ENCODE measurements at places on chromosomes 4 and X.

DNA sequence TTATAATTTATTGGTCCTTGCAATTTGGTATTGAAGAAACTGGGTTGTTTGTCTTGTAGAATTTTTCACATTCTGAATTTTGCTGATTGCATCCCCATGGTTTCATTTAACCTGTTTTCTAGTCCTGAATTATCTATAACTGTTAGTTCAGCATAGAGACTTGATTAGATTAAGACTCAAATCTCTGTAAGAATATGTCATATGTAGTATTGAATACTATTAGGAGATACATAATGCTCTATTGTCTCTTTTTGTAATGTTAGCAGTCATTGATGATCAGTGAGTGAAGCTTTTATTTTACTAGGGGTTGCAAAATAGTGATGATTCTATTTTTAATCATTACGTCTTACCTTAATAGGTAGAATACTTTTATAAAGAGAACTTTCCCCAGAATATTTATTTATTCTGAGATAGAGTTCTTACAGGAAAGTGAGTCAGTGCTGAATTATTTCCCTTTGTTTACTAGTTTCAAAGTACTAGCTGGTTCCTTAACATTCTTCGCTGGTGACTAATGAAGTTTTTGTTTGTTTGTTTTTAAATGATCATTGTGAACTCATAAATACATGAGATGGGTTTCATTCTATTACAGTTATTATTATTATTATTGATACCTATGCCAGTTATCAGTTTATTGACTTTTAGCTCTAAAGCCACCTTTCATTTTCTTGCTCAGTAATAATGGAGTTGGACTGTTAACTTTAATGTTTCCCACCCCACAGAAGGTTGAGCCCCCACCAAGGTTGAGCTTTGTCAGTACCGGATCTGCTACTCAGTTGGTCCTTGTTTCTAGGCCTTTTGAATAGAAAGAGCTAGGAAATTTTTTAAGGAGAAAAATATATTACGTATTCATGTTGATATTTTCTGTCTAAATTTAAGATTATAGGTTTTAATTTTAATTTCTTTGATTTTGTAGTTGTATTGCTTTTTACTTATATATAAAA is 102.3 kb downstream of the LARP1B start:
- peak; percentile 1 for DNase-seq

- DNase-seq, result peak; percentile 11
These were observed 129.5 kb downstream of the LARP7 start for GRCh38 chr4:112766422-112766821.

DNA sequence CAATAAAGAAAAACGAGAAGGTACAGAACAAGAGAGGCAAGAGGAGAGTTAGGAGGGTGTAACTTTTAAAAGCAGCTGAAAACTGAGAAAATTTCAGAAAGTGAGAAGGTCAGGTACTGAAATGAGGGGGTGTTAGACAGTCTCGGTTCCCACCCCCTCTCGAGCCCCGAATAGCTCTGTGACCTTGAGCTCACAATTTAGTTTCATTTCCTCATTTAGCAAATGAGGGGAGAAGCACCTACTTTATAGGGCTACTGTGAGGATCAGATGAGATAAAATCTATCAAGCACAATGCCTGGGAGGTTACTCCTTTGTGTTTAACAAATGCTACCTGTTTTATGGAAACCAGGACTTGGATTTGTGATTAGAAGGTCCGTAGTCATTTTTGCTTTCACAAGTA is 4.9 kb downstream of the UGT8 start:
- DNase-seq, result no peak

- DNase-seq, result no peak
These were observed 17.8 kb upstream of the ZNF827 start for GRCh38 chr4:145956288-145956890.

DNA sequence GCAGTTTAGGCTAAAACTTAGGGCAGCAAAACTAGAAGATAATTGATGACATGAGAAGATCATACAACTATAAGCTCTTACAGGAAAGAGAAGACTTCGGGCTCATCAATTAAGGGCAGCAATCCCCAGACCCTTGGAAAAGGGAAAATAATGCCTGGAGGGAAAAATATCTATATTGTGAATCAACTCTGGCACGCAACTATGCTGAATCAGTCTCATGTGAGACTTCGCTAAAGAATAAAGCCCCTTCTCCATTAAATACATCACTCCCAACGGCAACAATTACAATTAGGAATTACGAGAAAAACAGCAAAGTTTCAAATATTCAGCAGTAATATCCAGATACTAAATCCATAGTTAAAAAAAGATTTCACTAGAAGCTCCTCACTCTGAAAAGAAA is 2016.8 kb upstream of the IGFBP7 start:
- no peak for DNase-seq

GRCh38 chr4:151709587-151709986 is 51.2 kb downstream of the GATB start:
- no peak for DNase-seq

DNA sequence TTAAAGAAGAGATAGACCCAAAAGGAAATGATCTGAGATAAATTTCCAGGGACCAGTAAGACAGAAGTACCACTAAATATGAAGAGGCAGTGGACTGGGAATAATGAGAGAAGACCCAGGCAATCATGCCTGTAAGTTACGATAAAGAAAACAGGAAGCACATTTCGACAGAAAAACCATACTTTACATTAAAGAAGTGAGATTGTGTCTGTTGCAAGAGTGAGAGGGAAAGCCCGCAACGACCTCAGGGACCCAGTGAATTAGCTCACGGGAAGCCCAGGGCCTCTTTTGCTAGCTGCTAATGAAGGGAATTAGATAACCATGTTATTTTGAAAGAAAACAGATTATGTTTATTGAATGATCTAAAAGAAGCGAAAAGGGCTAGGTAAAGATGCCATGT is 28.9 kb upstream of the ACSL1 start:
- DNase-seq, result no peak

GRCh38 chrX:106437407-106437806 is 174.4 kb upstream of the RADX start:
- no peak for DNase-seq

DNA sequence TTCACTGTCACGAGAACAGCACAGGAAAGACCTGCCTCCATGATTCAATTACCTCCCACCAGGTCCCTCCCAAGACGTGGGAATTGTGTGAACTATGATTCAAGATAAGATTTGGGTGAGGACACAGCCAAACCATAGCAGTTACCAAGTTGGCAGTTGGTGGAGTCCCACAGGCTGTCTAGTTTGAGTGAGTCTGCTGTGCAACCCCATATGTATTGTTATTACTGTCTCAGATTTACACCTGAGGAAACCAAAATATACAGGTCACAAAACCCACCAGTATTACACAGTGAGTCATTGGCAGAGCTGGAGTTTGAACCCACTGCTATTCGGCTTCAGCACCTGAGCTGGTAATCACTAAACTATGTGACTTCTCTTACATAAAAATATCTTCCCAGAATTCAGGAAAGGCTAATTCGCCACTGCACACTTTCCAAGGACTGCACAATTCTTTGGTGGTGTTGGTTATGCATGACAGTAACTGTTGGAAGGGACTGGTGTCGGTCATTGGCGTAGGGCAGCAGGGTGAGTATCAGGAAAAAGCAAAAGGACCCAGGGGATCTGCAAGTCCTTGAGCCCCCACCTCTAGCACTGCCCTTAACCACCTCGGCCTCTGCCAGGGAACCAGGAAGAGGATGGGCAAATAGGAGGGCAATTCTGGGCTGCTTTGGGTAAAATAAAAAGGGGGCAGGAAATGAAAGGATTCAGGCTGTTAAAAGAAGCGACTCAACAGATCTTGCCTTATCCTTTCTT is 110.1 kb downstream of the USP46 start:
- no peak for DNase-seq

- no peak for DNase-seq
These were observed 101.2 kb downstream of the ZNF674 start for GRCh38 chrX:46444011-46444410.

GRCh38 chr4:73723023-73723422 is 17.3 kb upstream of the CXCL8 start:
- no peak for DNase-seq

DNA sequence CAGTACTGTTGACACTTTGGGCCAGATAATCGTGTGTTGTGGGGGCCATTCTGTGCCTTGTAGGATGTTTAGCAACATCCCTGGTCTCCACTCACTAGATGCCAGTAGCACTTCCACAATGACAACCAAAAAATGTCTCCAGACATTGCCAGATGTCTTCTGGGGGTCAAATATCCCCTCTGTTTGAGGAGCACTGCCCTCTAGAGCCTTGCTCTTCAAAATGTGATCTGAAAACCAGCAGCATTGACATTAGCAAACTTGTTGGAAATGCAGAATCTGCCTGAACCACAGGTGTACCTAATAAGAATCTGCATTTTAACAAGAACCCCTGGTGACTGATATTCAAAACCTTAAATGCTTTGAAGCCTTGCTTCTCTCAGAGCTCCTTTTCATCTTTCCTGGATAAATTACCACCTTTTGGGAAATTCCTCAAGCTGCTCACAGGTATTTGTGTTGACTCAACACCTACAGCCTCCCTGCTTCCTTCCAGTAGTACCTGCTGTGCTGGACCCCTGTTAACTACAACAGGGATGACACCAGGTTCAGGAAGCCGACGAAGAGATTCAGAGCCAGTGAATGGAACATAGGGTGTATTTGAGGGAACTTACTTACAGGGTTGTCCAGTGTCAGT is 459.0 kb upstream of the NR3C2 start:
- DNase-seq, result no peak

DNA sequence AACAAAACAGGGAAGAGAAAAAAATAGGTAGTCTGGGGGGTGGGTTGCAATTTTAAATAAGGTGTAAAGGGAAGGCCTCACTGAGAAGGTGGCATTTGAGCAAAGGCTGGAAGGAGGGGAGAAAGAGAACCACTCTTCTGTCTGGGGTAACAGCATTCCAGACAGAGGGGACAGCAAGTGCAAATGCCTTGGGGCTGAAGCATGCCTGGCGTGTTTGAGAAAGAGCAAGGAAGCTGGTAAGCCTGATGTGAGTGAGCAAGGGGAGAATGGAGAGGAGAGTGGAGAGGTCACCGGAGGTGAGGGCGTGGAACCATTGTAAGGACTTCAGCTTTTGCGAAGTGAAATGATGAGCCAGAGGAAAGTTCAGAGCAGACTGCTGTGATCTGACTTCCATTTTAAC is 19.7 kb upstream of the DOCK11 start:
- no peak for DNase-seq

GRCh38 chr4:123438031-123438430 is 41.4 kb downstream of the SPRY1 start:
- no peak for DNase-seq

Data from globus pallidus (tissue), 1 donor.